ENCODE measurements at places on chromosomes 2 and 18. TPM values are rescaled to one million over a fixed set of nuclear protein-coding genes. Genes with fewer than 3 reads are reported as not detected.
A peak's percentile ranks its signal among the peaks of the same experiment; 100 is the strongest.

NDC80 gene
- 20.3 TPM for total RNA-seq

BMP10 gene
- 0.57 TPM for total RNA-seq

RIT2 gene
- total RNA-seq = not detected

MAP3K19 gene
- not detected for total RNA-seq

ARHGAP15 gene
- total RNA-seq = 261 TPM

ALLC gene
- total RNA-seq = not detected

C18orf54 gene
- 2.7 TPM for total RNA-seq

DNA sequence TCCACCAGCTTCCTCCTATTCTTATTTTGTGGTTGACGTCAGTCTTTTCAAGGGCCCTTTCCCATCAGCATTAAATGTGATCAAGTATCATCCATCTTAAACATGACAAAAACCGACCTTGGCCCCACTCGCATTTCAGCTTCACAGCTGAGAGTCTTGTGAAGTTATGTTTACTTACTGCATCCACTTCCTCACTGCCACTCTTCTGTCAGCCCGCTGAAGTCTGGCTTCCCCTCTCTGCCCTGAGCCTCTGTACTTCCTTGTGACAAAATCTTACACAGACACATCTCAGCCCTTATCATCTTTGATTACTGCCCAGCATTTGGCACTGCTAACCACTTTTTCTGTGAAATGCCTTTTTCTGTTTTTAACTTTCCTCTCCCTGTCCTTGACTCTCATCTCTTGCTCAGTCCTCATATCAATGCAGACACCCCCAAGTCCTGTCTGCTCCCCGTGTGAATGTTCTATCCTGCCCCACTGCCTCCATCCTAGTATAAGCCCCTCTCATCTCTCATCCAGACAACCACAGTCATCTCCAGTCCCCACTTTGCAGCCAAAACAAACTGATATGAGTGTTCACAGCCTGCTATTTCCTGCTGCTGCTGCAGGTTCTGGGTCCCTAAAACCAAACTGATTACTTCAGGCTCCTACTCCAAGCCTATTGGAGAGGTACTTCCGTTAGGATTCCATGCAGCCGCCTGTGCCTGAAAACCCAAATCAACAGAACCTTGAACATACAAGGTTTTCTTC, 31.4 kb downstream of the FOSL2 start:
- peak; percentile 84 for DNase-seq
- H3K27me3 ChIP-seq = no peaks in the 10 kb centered on the region
- peak overlapping the region; percentile 65 for H3K4me3 ChIP-seq
- H3K36me3 ChIP-seq = no peaks in the 10 kb centered on the region

- no peak overlapping the region for H3K4me3 ChIP-seq
- no peak overlapping the region for H3K27ac ChIP-seq
- H3K27me3 ChIP-seq = no peaks in the 10 kb centered on the region
- DNase-seq = no peak
- no peaks in the 10 kb centered on the region for H3K36me3 ChIP-seq
- H3K4me1 ChIP-seq = no peaks in the 10 kb centered on the region
Measured at GRCh38 chr2:10007921-10008808, 35.2 kb upstream of the KLF11 start.

- no peak overlapping the region for H3K27ac ChIP-seq
- DNase-seq = no peak
- H3K4me3 ChIP-seq = no peak overlapping the region
- H3K4me1 ChIP-seq = no peaks in the 10 kb centered on the region
- H3K27me3 ChIP-seq = peaks cover 8% of the 10 kb centered on the region
Measured at GRCh38 chr2:133953524-133953923, 300.3 kb upstream of the MGAT5 start.

GRCh38 chr2:641872-642815, 35.1 kb downstream of the TMEM18 start:
- no peaks in the 10 kb centered on the region for H3K4me1 ChIP-seq
- no peak overlapping the region for H3K4me3 ChIP-seq
- no peaks in the 10 kb centered on the region for H3K27me3 ChIP-seq
- DNase-seq = no peak

DNA sequence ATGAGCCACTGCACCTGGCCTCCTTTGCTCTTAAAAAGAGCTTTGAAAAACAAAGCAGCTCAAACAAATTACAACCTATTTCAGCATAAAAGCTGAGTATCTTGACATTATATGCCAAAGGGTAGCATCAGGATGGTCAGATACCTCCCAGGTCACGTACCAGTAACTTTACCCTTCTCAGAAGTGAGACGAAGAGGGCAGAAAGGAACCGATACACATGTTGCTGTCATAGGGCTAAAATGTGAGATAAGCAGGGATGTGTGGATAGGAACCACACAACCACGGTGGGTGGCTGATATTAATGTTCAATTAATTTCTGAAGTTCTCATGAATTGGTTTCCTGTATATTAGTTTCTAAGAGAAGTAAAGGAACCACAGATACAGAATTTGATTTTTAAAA, 12.6 kb upstream of the RNU2-63P start:
- H3K27me3 ChIP-seq = no peaks in the 10 kb centered on the region
- H3K4me3 ChIP-seq = no peak overlapping the region
- no peak for DNase-seq
- peaks cover 49% of the 10 kb centered on the region for H3K36me3 ChIP-seq

All from CD4-positive, CD25-positive, alpha-beta regulatory T cell (primary cell).